Lower leg skin (tissue), 4 donors: ENCODE measurements at places on chromosomes 16 and 17. TPM values are rescaled to one million over a fixed set of nuclear protein-coding genes. Genes with fewer than 3 reads are reported as not detected.
A peak's percentile ranks its signal among the peaks of the same experiment; 100 is the strongest.

DNA sequence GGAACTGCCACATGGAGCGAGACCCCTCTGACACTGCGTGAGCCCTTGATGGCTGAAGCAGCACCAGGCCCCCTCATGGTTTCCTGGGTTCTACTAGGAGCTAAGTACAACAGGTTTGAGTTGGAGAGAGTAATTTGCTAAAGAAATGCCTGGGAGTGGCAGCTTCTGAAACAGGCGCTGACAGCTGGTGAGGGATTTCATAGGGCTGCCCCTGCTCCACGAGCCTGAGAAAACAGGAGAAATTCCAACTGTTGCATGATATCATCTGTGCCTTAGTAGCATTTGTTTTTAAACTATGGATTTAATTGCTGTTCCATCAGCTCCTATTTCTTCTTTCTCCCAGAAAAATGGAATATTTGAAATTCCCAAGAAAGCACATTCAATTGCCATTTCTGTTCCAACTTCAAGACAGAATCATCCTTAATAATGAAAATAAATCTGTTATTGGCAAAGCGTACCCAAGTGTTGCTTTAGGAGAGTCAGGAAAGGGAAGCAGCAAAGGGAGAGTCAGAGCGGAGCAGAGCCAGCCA is 78.8 kb upstream of the ANKFN1 start:
- no peak for DNase-seq

GRCh38 chr17:59746849-59747445 is 39.5 kb downstream of the VMP1 start:
- DNase-seq, result no peak

GRCh38 chr17:80649672-80650330 is 105.2 kb downstream of the RPTOR start:
- peak; percentile 45 for DNase-seq

GRCh38 chr16:27473101-27473900 is 71.3 kb downstream of the IL21R start:
- DNase-seq, result no peak

DNA sequence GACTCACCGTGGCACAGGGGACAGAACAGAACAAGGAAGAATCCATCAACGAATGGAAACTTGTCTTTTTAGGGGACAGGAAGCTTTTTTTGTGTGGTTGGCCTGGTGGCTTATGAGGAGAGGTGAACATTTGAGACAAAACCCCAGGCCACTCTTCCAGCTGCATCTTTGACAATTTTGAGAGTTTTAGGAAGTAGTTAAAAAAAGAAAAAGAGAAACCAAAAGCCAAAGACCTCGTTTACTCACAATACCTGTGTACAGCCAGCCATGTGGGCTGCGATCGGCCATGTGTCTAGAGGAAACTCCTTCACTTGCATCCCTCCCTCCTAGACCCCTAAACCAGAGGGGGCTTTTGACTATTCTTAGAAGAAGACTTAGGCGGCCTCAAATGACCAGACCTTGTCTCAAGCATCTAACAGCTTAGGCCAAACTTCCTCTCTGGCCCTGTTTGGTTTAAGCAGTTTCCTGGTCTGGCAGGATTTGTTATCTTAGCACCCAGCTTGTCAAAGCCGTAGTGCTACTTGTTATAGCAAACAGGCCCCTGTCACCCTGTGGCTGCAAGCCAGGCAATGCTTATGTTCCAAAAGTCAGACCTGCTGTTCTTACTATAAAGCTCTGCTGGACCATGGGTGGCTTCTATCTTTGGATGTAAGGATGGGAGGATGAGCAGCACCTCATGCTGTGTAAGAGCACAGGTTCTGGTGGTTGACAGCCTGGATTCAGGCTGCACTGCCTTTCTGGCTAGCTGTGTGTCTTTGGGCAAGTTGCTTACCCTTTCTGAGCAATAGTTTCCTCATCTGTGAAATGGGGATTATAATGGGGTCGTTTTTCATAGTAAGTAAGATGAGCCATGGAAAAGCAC is 17.7 kb downstream of the KSR1 start:
- no peak for DNase-seq

DNA sequence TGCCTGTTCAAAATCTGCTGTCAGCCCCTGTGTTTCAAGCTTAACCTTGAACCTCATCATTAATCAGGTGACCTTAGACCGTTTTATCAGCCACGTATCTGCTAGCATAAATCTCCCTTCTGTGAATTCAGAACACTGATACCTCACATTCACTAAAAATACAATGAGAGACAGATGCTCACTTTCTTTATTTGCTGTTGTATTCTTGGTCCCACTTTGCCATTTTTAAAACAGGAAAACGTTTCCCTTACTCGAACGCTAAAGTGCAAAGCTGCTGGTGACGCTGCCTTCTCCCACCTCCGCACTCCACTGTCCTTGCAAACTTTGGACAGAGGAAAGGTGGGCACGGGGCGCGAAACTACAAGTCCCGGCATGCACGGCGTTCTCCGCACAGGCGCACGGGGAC is 220 bp upstream of the ARHGAP44 start:
- DNase-seq, result no peak

DNA sequence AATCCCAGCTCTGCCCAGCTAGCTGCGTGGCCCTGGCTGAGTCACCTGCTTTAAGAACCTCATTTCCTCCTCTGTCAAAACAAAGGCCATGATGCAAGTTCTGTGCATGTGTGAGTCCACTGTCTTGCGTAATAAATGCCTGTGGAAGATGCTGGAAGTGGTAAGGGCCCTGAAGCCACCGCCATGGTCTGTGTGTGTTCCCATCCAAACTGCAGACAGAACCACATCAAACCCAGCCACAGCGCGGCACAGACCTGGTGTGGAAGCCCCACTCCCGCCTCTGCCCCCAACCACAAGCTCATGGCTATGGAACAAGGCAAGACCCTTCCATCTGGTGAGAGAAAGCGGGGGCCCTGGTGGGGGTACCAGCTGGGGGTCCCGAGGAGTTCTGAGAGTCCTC is 26.0 kb downstream of the NECAB2 start:
- DNase-seq, result no peak

DNA sequence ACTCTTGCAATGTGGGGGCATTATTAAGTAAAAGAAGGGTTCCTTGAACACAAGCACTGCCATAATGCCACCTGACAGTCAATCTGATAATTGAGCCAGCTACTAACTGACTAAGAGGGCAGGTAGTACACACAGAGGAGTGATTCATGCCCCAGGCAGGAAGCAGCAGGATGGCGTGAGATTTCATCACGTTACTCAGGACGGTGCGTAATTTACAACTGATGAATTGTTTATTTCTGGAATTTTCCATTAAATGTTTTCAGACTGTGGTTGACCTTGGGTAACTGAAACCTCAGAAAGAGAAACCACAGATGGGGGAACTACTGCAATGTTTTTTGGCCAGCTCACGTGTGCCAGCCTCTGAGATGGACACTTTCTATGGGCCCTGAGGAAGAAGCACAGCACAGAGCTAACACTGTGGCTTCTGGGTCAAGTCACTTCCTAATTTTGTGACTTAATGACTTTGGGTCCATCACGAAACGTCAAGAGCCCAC is 46.7 kb downstream of the C17orf67 start:
- peak; percentile 63 for DNase-seq

DNA sequence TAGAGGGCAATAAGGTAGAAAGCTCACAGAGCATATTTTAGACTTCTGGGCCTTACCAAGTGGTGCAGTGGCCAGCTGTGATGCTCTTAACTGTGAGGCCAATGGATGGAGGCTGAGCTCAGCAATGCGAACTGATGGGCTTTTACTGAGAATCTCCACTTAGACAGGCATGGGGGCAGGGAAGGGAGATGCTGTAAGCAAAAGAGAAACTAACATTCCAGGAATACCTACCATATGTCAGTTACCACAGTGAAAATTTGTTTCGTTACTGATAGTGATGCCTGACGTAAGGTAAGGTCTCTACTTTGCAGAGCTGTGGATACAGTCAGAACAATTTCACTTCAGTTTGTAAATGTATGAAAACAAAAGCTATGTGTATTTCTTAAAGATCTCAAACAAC is 250.6 kb upstream of the ZFHX3 start:
- no peak for DNase-seq

DNA sequence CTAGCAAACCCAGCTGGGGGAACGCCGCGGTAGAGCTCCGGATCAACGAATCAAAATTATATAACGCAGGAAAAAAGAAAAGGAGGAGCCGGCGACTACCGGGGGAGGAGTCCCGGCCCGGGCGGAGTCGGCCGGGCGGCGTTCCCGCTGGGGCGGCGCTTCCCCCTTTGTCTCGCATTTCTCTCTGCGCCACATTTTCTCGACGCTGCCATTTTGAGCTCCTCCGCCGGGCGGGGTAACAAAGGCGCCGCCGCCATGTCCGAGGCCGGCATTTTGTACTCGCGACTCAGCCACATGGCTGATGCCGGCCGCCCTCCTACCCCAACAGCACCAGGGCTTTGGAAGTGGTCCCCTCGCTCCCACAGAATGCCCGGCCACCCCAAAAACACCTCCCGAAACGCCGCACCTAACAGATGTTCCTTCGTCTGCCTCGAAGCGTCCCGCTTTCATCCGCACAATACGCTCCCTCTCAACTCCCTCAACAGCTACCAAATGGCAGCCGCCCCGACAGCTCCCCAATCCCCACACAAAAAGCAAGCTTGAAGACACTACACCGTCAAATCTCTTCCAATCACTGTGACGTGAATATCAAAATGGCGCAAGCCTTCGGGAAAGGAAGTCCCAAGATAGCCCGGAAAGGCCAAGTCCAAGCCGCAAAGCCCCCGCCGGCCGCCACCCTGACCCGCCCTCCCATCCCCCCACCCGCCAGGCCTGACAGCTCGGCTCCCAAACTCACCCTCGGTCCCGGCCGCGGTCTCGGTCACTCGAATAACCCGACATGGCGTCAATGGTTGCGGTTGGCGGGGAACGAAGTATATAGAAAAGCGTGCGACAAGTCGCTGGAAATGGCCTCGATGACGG is 519 bp downstream of the DDX5 start:
- DNase-seq, result peak; percentile 98

- DNase-seq, result no peak
Measured at GRCh38 chr16:30761427-30761927, 385 bp downstream of the CFAP119 start.

- DNase-seq, result peak; percentile 96
Measured at GRCh38 chr17:27323538-27324215, 29.8 kb downstream of the WSB1 start.

DNA sequence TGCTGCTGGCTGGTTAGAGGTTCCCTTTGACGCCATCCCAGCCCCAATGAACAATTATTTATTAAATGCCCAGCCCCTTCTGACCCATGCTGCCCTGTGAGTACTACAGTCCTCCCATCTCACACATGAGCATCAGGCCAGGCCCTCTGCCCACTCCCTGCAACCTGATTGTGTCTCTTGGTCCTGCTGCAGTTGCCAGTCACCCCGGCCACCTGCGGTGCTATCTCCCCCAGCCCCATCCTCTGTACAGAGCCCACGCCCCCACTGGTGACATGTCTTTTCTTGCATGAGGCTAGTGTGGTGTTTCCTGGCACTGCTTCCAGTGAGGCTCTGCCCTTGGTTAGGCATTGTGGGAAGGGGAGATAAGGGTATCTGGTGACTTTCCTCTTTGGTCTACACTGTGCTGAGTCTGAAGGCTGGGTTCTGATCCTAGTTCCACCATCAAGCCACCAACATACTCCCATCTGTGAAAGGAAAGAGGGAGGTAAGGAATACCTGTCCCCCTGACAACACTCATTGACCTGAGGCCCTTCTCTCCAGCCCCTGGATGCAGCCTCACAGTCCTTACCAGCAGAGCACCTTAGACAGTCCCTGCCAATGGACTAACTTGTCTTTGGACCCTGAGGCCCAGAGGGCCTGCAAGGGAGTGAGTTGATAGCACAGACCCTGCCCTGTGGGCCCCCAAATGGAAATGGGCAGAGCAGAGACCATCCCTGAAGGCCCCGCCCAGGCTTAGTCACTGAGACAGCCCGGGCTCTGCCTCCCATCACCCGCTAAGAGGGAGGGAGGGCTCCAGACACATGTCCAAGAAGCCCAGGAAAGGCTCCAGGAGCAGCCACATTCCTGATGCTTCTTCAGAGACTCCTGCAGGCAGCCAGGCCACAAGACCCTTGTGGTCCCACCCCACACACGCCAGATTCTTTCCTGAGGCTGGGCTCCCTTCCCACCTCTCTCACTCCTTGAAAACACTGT is 11.3 kb downstream of the CX3CL1 start:
- peak; percentile 82 for DNase-seq

- no peak for DNase-seq
Measured at GRCh38 chr17:56593646-56594319, at the start of gene NOG. Gene NOG, plus strand, starts transcription at chr17:56593699. Its CDS starts 525 bp downstream, at chr17:56594224.

GRCh38 chr17:80833952-80834892 is 157.4 kb upstream of the CHMP6 start:
- DNase-seq, result peak; percentile 93

DNA sequence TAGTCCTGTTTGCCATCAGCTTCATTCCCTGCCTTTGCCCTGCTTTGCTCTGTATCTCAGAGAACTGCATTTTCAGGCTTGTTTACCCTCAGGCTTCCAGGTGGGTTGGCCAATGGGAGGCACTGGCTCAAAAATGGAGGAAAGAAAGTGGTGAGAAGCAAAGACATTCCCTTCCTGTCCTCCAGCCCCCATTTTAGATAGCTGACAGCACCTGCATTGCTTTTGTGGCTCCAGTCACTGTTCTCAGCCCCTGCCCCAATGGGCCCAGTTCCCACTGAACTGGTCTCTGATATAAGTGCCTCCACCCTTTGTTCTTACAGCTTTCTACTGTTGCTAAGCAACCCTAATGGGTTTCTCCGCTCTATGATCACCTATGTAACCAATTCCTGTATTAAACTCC is 19.4 kb upstream of the SDK2 start:
- DNase-seq, result no peak

DNA sequence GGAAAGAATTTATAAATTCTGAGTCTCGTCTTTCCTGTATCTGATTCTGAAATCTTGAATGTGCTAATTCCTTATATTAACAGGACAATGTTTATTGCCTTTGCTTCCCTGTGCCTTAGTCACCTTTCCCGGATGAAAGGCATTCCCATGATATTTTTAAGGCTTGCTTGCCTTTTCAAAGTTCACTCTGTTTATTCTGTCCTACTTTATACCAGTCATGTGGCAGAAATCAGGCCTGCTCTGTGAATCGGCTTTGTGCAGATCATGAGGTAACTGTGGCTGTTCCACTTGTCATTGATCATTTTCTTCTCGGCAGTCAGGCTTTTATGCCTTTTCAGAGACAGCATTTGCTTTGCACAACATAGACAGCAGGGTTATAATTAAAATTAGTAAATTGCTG is 28.8 kb upstream of the ABCC11 start:
- DNase-seq, result no peak

DNA sequence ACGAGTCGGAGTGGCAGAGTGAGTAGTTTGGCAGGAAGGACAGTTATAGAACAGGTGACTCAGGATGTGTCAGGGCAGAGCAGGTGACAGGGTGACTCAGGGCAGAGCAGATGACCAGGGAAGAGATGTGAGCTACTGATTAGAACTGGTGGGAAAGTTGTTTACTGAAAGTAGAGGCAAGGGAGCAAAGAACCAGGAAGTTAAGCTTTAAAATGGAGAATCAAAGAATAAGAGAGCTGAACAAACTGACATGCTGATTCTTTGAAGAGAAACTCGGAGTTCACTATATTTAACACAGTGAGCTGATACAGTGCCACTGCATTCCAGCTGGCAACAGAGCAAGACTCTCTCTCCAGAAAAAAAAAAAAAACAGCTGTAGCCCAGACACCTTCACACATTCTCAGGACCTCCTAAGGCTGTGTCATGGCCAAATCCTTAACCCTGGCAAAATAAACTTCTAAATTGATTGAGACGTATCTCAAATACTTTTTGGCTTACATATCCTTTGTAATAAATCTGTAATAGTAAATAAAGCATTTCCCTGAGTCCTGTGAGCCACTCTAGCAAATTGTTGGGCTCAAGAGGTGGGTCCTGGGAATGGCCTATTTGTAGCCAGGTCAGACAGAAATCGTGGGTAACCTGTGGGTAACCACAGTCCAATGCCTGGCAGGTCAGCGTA is 12.3 kb upstream of the UBE2I start:
- DNase-seq, result no peak

PPP1R27 gene
- total RNA-seq, result not detected

APOH gene
- total RNA-seq, result not detected

KRT15 gene
- total RNA-seq, result 923 TPM
